Activated CD4-positive, alpha-beta memory T cell treated with anti-CD3 and anti-CD28 coated beads for 36 hours (primary cell): ENCODE measurements at places on chromosomes 12 and 14. TPM values are rescaled to one million over a fixed set of nuclear protein-coding genes. Genes with fewer than 3 reads are reported as not detected.

Gene RNFT2
- 15.8 TPM for total RNA-seq

- H3K4me3 ChIP-seq = no peak overlapping the region
- no peak for DNase-seq
- no peaks in the 10 kb centered on the region for H3K27me3 ChIP-seq
- peaks cover 19% of the 10 kb centered on the region for H3K36me3 ChIP-seq
- peak overlapping the region; percentile 83 for H3K27ac ChIP-seq
- H3K4me1 ChIP-seq = peaks cover 63% of the 10 kb centered on the region
Observed at GRCh38 chr12:120800665-120801064, 75.0 kb downstream of the ACADS start.

DNA sequence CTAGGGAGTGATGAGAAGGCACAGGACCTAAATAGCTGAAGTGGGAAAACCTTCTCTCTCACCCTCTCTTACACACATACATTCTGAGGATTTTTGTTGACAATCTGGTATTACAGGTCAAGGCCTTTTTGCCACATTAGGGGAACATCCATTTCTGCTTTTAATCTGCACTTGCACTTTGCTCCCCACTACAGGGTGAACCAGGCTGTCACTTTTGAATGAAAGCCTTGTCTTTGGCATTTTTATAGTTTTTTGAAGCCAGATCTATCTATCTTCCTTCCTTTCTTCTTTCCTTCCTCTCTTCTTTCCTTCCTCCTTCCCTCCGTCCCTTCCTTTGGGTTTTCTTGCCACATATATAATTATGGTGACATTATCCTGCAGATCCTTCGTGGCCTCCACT, 165.9 kb upstream of the OTX2 start:
- DNase-seq = no peak
- H3K4me1 ChIP-seq = no peaks in the 10 kb centered on the region
- peaks cover 8% of the 10 kb centered on the region for H3K27me3 ChIP-seq
- H3K27ac ChIP-seq = no peak overlapping the region
- no peaks in the 10 kb centered on the region for H3K36me3 ChIP-seq

GRCh38 chr12:16148938-16149337, 128.5 kb downstream of the SLC15A5 start:
- H3K27me3 ChIP-seq = no peaks in the 10 kb centered on the region
- no peaks in the 10 kb centered on the region for H3K4me1 ChIP-seq
- H3K4me3 ChIP-seq = no peak overlapping the region
- DNase-seq = no peak

DNA sequence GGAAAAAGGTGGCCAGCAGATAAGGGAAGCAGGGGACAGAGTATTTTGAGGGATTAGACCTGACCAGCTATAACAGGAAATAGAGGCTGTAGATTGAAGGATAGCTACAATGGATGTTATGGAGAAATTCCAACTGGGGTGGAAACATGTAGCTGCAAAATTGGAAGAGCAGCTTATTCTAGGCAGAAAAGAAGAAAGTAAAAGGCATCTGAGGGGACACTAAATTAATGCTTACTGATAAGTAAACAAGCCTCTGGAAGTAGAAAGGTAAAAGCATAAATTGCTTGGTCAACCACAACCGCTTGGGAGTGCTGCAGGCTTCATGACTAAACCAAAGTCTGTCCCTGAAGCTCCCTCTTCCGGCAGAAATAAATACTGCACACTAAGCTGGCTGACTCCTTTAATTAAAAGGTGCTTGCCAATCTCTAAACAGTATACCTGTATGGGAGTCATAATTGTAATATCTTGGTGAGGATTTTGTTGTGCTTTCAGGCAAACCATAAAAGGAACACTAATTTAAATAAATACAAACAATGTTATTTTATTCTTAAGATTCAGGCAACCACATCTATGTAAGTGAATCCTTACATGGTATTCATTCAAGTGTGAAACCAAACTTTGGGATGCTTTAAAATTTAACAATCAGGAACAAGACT, 7.7 kb downstream of the UBC start:
- H3K4me1 ChIP-seq = peaks cover 24% of the 10 kb centered on the region
- H3K4me3 ChIP-seq = no peak overlapping the region
- peak; percentile 90 for DNase-seq
- peaks cover 11% of the 10 kb centered on the region for H3K36me3 ChIP-seq

DNA sequence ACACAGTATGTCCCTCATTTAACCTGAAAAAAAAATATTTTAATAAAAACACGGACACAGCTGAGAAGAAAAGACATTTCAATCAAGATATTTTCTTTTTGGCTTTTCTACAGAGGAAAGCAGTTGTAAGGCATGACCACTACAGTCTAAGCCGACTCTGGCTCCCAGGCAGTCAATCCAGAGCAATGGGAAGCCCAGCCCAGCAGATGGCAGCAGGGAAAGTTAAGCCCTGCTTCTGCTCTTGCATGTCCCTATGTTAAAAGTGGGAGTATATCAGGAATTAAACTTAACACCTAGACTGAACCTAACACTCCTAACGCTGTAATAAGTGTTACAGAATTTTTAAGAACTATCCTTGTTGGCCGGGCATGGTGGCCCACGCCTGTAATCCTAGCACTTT, 19.5 kb upstream of the HAL start:
- no peaks in the 10 kb centered on the region for H3K4me1 ChIP-seq
- H3K27ac ChIP-seq = no peak overlapping the region
- DNase-seq = no peak
- H3K27me3 ChIP-seq = no peaks in the 10 kb centered on the region
- peaks cover 33% of the 10 kb centered on the region for H3K36me3 ChIP-seq

Gene PPP1R1A
- total RNA-seq = not detected

DNA sequence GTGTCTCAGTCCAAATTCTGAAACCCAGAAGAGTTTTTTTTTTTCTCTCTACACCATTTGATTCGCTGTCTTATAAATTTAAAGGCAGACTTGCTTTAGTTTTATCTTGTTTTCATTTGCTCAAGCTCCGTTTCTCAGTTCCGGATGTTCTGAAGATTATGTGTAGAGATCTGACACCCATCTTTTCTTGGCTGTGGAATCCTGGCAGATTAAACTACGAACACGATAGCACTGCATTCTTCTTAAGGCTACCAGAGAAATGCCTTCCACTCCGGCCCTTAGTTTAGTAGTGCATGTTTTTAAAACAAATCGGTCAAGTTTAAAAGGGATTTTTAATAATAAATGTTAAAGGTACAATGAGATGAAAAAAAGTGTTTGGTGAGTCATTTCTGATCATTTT, 106.4 kb downstream of the LMO3 start:
- no peak overlapping the region for H3K4me3 ChIP-seq
- H3K27ac ChIP-seq = no peak overlapping the region
- DNase-seq = no peak
- H3K36me3 ChIP-seq = no peaks in the 10 kb centered on the region

DNA sequence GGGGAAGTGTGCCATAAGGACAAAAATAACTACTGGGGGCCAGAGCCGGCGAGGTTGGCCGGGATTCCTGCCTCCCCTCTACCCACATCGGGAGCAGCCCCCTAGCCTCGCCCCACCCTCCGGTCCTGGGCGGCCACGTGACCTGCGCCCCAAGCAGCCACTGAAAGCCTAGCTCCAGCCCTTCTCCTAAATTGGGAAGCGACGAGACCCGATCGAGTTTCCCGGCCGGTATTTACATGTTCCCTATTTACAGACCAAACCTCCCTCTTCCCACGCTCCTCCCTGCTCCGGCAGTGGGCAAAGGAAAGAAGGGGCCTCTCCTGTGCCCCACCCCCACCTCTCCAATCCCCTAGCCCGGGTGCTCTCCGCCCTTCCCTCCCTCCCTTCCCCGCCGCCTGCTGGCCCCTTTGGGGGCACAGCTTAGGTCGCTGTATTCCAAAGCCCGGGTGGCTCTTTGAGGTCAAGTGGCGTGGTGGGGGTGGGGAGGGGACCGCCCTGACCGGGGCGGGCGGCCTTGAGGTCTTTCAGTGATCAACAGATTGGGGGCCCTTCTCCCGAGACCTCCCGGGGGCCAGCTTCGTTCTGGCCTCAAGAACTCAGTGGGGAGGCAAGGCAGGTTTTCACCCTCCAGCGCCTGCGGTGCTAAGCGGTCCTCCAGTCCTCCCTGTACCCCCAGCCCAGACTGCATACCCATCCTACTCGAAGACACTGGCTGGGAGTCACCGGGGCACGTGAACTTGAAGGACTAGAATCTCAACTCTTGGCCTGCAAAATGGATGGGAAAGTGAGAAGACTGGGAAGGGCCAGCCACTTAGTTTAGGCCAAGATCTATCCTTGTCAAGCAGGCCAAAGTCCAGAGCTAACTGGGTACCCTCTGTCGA, 6.3 kb upstream of the CTDSP2 start:
- no peak overlapping the region for H3K4me3 ChIP-seq
- H3K27me3 ChIP-seq = peaks cover 13% of the 10 kb centered on the region
- DNase-seq = no peak
- H3K36me3 ChIP-seq = no peaks in the 10 kb centered on the region
- H3K27ac ChIP-seq = no peak overlapping the region

Gene NEUROD4
- total RNA-seq = not detected

- H3K4me3 ChIP-seq = no peak overlapping the region
- H3K36me3 ChIP-seq = no peaks in the 10 kb centered on the region
Observed at GRCh38 chr12:81181691-81182090, 103.8 kb downstream of the ACSS3 start.

DNA sequence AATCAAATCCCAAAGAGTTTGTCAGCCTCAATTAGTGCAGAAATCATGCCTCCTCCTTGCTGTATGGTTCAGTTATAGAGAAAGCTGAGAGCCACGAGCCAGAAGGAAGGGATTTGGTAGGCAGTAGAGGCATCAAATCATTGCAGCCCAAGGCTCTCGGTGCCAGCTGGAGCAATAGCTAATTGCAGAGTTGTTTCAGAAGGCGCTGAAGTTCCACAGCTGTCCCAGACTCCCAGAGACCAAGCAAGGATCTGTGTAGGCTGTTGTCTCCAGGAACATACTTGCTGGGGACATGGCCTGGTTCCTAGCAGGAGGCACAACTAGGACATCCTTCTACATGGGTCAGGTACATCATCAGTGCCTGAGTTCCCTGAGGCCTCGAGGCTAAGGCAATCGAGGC, 80.4 kb upstream of the WSCD2 start:
- no peaks in the 10 kb centered on the region for H3K36me3 ChIP-seq
- H3K27ac ChIP-seq = no peak overlapping the region
- DNase-seq = no peak
- H3K4me1 ChIP-seq = peaks cover 5% of the 10 kb centered on the region
- no peak overlapping the region for H3K4me3 ChIP-seq
- peaks cover 16% of the 10 kb centered on the region for H3K27me3 ChIP-seq

DNA sequence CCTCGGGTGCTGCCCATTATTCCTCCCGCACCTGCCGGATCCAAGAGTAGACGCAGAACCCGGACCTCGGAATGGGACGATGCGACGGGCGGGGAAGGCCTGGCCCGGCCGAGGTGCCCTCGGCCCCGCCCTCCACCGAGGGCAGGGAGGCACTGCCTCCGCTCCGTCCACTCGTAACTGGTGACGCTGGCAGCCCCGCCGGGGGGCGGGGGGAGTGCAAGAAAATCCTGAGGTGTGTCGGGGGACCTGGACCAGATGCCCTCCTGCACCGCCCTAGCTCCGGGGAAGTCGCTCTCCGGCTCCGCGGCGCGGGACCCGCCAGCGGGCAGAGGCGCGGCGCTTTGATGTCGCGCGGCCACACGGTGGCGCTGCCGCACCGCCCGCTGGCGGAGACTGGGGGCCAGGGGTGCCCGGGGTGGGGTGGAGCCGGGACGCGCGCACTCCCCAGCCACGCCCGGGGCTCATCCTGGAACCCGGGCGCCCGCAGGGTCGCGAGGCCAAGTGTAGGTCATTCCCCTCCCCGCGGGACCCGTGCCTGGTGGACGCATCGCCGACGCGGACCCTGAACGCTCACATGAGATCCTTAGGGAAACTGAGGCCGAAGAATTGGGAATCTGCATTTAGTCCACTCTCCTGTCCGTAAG, 202.8 kb downstream of the TTC8 start:
- H3K36me3 ChIP-seq = no peaks in the 10 kb centered on the region
- peaks cover 63% of the 10 kb centered on the region for H3K27me3 ChIP-seq
- H3K4me1 ChIP-seq = peaks cover 2% of the 10 kb centered on the region
- H3K4me3 ChIP-seq = peak overlapping the region; percentile 50

GRCh38 chr12:118034429-118035189, 18.1 kb downstream of the RFC5 start:
- no peak for DNase-seq
- peak overlapping the region; percentile 24 for H3K4me3 ChIP-seq
- peaks cover 57% of the 10 kb centered on the region for H3K4me1 ChIP-seq
- peak overlapping the region; percentile 94 for H3K27ac ChIP-seq
- H3K27me3 ChIP-seq = no peaks in the 10 kb centered on the region
- peaks cover 71% of the 10 kb centered on the region for H3K36me3 ChIP-seq

- peaks cover 10% of the 10 kb centered on the region for H3K27me3 ChIP-seq
- H3K4me3 ChIP-seq = no peak overlapping the region
- H3K4me1 ChIP-seq = no peaks in the 10 kb centered on the region
- DNase-seq = no peak
- H3K27ac ChIP-seq = no peak overlapping the region
Observed at GRCh38 chr14:60679566-60680258, 30.4 kb upstream of the SIX1 start.

Gene TAS2R9
- not detected for total RNA-seq

DNA sequence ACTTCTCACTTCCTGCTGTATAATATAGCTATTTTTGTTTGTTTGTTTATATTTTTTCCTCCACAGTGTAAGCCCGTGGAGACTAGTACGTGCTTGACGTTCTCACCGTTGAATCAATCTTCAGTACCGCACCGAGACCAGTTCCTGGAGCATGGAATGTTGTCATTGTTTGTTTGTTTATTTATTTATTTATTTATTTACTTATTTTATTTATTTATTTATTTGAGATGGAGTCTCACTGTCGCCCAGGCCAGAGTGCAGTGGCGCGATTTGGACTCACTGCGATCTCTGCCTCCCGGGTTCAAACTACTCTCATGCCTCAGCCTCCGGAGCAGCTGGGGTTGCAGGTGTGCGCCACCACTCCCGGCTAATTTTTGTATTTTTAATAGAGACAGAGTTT, 506.6 kb upstream of the TMEM132C start:
- H3K4me1 ChIP-seq = no peaks in the 10 kb centered on the region
- H3K4me3 ChIP-seq = no peak overlapping the region
- H3K27me3 ChIP-seq = no peaks in the 10 kb centered on the region
- DNase-seq = no peak
- no peak overlapping the region for H3K27ac ChIP-seq

GRCh38 chr14:66070542-66071319, 415.4 kb upstream of the CCDC196 start:
- H3K36me3 ChIP-seq = no peaks in the 10 kb centered on the region
- no peak overlapping the region for H3K4me3 ChIP-seq
- H3K4me1 ChIP-seq = no peaks in the 10 kb centered on the region

GRCh38 chr12:104695453-104696148, 238.9 kb downstream of the CHST11 start:
- peak overlapping the region; percentile 92 for H3K27ac ChIP-seq
- peaks cover 74% of the 10 kb centered on the region for H3K4me1 ChIP-seq
- H3K4me3 ChIP-seq = peak overlapping the region; percentile 16
- no peaks in the 10 kb centered on the region for H3K27me3 ChIP-seq
- DNase-seq = peak; percentile 94
- peaks cover 16% of the 10 kb centered on the region for H3K36me3 ChIP-seq

DNA sequence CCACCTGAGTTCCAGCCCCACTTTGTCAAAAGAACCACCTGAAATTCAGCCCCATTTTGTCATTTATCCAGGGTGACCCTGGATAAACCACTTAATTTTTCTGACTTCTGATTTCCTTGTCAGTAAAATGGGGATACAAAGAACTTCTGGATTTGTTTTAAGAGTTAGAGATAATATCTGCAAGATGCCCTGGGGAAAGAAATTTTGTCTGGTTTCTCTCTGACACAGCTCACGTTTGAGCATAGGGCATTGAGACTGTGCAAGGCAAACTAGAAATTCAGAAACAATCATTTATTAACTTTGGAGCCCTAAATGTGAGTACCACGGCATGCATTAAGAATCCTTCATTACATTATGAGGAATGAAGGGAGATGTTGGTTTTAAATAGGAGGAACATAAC, 37.2 kb downstream of the TMTC2 start:
- no peak overlapping the region for H3K27ac ChIP-seq
- peaks cover 5% of the 10 kb centered on the region for H3K4me1 ChIP-seq
- no peaks in the 10 kb centered on the region for H3K27me3 ChIP-seq
- no peak overlapping the region for H3K4me3 ChIP-seq
